ENCODE measurements at places on chromosomes 11 and 22. TPM values are rescaled to one million over a fixed set of nuclear protein-coding genes. Genes with fewer than 3 reads are reported as not detected.

The SYCE3 gene
- 0.87 TPM for total RNA-seq

The CARNS1 gene
- 1.2 TPM for total RNA-seq

The PGA3 gene
- not detected for total RNA-seq

The PEX26 gene
- 41.0 TPM for total RNA-seq

The MS4A12 gene
- total RNA-seq = not detected

The P2RX6 gene
- 0.27 TPM for total RNA-seq

The APOL5 gene
- total RNA-seq = not detected

The MRTFA gene
- total RNA-seq = 71.1 TPM

GRCh38 chr11:77055101-77055561 is 11.6 kb upstream of the CAPN5 start:
- H3K4me1 ChIP-seq = no peaks in the 10 kb centered on the region
- DNase-seq = no peak
- H3K4me3 ChIP-seq = no peak overlapping the region
- H3K36me3 ChIP-seq = no peaks in the 10 kb centered on the region
- H3K27me3 ChIP-seq = peaks cover 3% of the 10 kb centered on the region
- no peak overlapping the region for H3K27ac ChIP-seq

GRCh38 chr11:19805827-19806226 is 93.2 kb downstream of the NAV2 start:
- H3K27ac ChIP-seq = no peak overlapping the region
- no peak overlapping the region for H3K4me3 ChIP-seq
- peaks cover 5% of the 10 kb centered on the region for H3K27me3 ChIP-seq
- H3K36me3 ChIP-seq = no peaks in the 10 kb centered on the region
- H3K4me1 ChIP-seq = no peaks in the 10 kb centered on the region

DNA sequence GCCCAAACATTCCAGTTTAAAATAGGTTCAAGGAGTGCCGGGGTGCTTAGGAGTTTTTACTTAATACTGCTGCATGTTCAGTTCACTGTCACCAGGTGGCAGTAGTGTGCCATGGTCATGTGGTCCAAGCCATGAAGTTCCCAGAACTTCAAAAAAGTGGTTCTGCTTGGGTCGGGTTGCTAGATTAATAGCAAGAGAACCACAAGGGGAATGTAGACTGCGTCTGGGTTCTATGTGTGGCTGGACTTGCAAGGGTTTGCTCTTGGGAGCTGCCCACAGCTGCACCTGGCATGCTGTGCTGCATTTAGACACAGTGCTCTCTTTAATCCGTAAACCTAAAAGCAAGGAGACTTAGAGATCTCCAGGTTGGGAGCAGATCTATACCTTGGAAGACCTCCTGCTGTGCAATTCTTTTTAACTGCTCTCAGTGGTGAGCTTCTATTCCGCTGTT is 6.5 kb upstream of the SPON1 start:
- peaks cover 39% of the 10 kb centered on the region for H3K27me3 ChIP-seq
- no peak overlapping the region for H3K27ac ChIP-seq
- DNase-seq = peak; percentile 67
- no peaks in the 10 kb centered on the region for H3K4me1 ChIP-seq
- no peaks in the 10 kb centered on the region for H3K36me3 ChIP-seq

- H3K36me3 ChIP-seq = no peaks in the 10 kb centered on the region
- DNase-seq = no peak
- H3K4me3 ChIP-seq = no peak overlapping the region
- peaks cover 2% of the 10 kb centered on the region for H3K27me3 ChIP-seq
Observed at GRCh38 chr22:44532552-44532951, 34.5 kb upstream of the RTL6 start.

GRCh38 chr22:20386336-20386735 is 7.6 kb upstream of the ZNF74 start:
- no peaks in the 10 kb centered on the region for H3K4me1 ChIP-seq
- H3K27ac ChIP-seq = no peak overlapping the region
- H3K27me3 ChIP-seq = peaks cover 23% of the 10 kb centered on the region
- no peak for DNase-seq
- no peaks in the 10 kb centered on the region for H3K36me3 ChIP-seq
- H3K4me3 ChIP-seq = no peak overlapping the region

DNA sequence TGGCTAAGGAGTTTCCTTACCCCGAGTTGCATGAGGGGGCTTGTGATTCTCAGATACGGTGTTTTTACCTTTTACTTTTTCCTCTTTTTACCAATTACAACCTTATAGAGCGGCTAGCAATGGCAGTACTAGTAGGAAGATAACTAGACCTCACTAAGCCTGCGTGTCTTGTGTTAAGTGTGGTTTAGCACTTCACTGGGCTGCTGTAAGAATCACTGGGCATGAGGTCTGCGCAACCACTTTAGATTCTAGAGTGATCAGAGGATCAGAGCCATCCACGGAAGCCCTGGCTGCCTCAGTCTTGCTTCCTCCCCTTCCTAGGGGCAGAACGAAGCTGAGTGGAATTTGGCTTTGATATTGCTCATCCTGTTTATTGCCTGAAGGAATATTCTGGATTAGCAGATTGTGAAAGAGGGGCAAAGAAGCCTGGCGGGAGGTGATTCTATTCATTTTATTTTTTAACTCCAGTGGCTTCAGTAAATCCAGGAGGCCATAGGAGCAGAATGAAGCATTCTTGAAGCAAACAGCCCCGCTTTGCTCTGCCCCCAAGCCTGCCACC is 88.5 kb downstream of the GRAMD1B start:
- no peaks in the 10 kb centered on the region for H3K27me3 ChIP-seq
- H3K36me3 ChIP-seq = peaks cover 12% of the 10 kb centered on the region
- H3K4me1 ChIP-seq = peaks cover 21% of the 10 kb centered on the region
- no peak for DNase-seq

- H3K4me1 ChIP-seq = peaks cover 23% of the 10 kb centered on the region
- H3K27me3 ChIP-seq = peaks cover 13% of the 10 kb centered on the region
- H3K27ac ChIP-seq = no peak overlapping the region
- no peak for DNase-seq
- H3K36me3 ChIP-seq = no peaks in the 10 kb centered on the region
Observed at GRCh38 chr11:134385774-134386565, 26.1 kb downstream of the B3GAT1 start.

DNA sequence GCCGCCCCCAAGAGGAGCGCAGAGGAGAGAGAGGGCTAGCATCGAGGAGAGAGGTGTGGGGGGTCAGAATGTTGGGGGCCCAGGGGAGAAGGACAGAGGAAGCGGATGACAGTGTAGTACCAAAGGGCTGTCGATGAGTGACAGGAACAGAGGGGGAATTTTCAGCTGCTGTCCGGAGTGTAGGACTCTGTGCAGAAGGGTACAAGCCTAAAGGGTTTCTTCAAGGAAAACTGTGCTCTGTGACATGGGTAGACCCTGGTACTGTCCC is 5.3 kb upstream of the NLRP6 start:
- DNase-seq = no peak
- peaks cover 43% of the 10 kb centered on the region for H3K4me1 ChIP-seq
- H3K27me3 ChIP-seq = peaks cover 32% of the 10 kb centered on the region
- H3K27ac ChIP-seq = no peak overlapping the region
- no peak overlapping the region for H3K4me3 ChIP-seq

GRCh38 chr22:41682033-41682807 is 6.4 kb downstream of the SNU13 start:
- peak; percentile 84 for DNase-seq
- peaks cover 24% of the 10 kb centered on the region for H3K4me1 ChIP-seq
- H3K27me3 ChIP-seq = no peaks in the 10 kb centered on the region
- peak overlapping the region; percentile 90 for H3K4me3 ChIP-seq
- H3K27ac ChIP-seq = peak overlapping the region; percentile 84

DNA sequence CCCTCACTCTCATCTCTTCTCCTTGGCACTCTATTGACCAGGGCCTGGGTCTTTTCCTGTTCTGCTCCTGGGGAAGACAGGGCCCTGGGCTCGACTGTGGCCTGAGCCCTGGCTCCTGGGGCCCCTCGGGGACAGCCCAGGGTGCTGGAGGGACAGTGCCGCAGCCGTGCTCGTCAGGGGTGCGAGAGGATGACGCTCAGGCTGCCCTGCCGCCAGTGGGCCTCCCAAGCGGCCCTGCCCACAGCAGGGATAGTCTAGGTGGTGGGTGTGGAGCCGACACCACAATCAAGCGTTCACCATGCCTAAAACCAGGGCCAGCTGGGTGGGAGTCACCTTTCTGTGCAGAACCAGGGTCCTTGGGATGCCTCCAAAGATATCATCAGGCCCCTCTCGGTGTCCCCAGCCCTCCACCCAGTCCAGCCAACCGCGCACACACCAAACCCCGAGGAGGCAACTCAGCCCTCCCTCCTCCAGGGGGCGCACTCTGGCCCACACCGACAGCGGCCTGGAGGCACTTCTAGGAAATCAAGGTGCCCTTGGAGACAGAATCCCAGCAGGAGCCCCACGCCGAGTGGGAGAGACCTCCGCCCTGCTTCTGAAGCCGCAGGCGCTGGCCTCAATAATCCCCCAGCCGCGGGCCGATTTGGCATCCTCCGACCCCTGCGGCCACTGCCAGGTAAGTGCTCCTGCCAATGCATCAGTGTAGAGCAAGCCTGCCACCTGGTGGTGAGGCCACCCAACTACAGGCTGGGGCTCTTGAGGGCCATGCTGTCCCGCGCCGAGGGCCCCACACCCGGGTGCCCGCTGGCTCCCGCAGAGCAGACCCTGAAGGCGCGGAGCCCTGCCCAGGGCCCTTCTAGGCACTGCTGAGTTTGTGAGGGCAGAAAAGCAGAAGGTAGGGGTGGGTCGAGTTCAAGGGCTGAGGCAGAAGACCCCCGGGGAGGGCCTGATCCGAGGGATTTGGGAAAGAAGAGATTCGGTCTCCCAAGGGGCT is 496.4 kb downstream of the BUD13 start:
- no peak overlapping the region for H3K4me3 ChIP-seq
- no peaks in the 10 kb centered on the region for H3K36me3 ChIP-seq
- H3K27ac ChIP-seq = no peak overlapping the region
- H3K27me3 ChIP-seq = no peaks in the 10 kb centered on the region
